ENCODE measurements at places on chromosomes 2 and 18.

DNA sequence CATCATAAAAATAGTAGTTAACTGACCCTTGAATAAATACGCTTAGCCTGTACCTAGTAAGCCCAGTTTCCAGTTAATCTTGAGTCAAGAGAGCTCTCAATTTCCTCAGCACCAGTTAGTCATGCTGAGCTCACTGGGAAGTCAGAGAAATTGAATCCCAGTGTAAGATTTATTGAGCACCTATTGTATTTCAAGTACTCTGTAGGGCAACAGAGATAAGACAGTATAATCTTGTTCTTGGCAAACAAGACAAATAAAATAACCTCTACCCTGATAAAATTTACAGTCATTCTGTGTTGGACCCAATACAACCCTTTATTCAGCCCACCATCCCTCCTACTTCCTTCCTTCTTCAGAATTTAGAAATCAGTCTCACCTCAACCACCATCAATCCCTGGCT, 71.9 kb upstream of the NRP2 start:
- no peak for DNase-seq

DNA sequence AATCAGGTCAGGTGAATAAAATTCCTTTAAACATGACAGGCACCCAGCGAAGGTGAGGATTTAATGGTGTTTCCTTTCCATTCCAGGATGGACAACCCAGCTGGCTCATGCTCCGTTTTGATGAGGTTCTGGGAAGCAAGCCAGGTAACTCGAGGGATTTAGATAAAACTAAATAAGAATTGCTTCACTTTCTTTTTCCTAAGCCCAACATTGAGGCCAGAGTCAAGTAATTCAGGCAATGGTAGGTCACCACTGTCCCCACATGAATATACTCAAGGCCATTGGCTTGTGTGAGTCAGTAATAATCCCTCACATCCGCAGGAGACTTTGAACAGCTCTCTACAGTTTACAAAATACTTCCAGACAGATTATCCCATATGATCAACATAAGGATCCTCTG, 16.2 kb upstream of the LRATD1 start:
- no peak for DNase-seq

GRCh38 chr18:67875944-67876343, 359.4 kb upstream of the DSEL start:
- no peak for DNase-seq

GRCh38 chr18:50044402-50044801, 150.5 kb downstream of the MYO5B start:
- no peak for DNase-seq

- DNase-seq: no peak
Measured at GRCh38 chr2:17857021-17857420, 21.4 kb upstream of the KCNS3 start.

- DNase-seq: no peak
Measured at GRCh38 chr2:181578829-181579228, 78.1 kb downstream of the CERKL start.
